RPMI8226 (cell line): ENCODE measurements at places on chromosomes 7 and 10.

DNA sequence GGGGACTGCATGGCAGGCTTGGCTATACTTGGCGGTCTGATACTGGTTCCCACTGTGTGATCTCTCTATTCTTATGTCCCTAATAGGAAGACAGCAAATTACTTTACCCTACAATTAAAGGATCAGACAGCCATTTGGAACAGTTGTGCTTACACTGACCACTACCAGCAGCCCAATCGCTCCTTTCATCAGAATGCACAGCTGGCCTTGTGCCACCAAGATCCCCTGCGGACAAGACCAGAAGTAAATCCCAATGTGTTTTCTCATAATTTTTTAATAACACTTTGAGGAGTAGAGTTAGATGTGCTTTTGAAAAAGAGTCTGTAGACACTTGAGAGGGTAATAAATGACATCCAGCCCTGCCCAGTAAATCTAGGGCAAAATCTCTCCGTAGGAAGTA is 297.2 kb upstream of the ZNF32 start:
- DNase-seq = no peak

DNA sequence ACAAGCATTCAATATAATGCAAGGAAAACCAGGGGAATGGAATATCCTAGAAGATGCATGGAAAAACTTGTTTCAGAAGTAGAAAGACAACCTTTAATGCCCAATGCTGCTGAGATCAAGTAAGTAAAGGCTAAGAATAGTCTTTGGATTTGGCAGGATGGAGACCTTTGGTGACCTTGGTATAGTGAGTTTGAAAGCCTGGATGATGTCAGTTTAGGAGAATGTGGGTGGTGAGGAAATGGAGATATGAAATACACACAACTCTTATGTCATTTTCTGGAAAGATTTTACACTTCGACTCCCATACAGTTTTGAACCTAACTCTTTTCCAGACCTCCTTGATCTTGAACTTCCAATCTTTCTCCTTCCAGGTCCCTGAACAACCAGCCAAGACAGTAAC is 185.7 kb downstream of the TFEC start:
- no peak for DNase-seq

GRCh38 chr10:111081595-111081994 is 4.8 kb downstream of the ADRA2A start:
- DNase-seq = no peak

DNA sequence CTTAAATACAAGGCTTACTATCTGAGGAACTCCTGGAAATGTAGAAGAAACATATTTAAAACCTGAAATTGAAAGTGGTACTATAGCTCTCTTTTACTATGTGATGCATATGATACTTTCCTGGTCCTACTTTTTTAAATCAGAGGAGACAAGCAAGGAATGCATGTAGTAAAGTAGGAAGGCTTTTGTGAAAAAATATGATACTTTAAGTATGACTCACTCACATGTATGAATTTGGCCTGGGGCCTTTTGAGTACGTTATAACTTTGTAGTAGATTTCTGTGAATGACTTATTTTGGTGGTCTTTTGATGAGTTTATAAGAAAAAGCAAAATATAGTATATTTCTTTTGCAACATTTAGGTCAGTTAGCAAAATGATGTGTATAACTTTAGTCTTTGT is 53.8 kb downstream of the TAX1BP1 start:
- no peak for DNase-seq

GRCh38 chr7:55131142-55131929 is 112.5 kb downstream of the EGFR start:
- no peak for DNase-seq

GRCh38 chr10:55410415-55410885 is 609.4 kb upstream of the PCDH15 start:
- no peak for DNase-seq

DNA sequence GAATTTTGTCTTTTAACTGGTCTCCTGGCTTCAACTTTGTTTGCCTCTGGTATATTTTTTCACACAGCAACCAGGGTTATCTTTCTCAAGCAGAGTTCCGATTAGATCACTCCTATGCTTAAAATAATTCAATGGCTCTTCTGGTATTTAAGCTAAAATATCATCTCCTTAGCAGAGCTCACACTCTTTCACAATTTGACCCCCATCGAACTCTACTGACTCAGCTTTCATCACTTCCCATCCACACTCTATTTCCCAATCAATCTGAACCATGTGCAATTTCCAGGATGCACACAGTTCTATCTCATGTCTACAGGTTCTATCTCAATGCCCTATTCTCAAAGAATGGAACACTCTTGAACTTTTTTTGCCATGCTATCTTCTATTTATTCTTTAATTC is 809.5 kb downstream of the GRID1 start:
- no peak for DNase-seq

DNA sequence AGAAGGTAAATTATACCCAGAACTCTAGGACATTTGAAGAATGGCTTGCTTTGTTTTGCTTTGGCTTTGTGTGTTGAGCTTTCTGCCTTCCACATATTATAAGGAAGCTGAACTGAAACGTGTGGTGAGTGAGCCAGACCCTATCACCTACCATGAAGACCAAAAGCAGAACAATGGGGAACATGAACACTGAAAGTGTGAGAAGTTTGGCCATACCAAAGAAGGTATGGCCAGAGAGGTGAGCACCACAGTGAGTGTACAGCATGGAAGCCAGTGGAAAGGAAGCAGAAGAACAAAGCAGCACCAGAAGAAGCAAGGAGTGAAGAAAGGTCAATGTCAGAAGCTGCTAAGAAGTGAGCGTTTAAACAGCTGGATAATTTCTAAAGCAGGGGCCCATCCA is 59.7 kb upstream of the CCDC71L start:
- DNase-seq = no peak

DNA sequence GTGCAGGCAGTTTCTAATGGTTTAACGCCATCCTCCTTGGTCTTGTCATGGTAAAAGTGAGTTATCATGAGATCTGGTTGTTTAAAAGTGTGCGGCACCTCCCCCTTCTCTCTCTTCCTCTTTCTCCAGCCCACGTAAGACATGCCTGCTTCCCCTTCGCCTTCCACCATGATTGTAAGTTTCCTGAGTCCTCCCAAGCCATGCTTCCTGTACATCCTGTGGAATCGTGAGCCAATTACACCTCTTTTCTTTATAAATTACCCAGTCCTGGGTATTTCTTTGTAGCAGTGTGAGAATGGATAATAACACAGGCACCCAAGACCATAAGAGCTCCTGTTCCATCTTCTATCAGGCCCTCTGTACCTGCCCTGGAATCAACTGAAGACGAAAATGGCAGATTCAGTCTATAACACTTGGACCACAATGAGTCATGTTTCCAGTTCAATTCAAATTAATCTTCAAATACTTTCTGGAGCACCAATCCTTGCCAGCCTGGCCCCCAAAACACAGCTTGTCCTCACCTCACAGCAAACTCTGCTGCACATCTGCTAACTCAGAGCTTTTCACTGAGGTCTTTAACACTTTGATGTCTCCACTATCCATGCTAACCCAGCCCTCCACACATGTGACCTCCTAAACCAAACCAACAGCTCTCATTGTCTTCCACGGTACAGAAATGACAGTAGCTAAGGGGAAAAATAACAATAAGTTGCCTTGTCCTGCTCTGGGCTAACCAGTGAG is 73.2 kb downstream of the SFMBT2 start:
- DNase-seq = no peak

- DNase-seq = no peak
These were observed 16.0 kb downstream of the SFTPD start for GRCh38 chr10:79932841-79933379.

DNA sequence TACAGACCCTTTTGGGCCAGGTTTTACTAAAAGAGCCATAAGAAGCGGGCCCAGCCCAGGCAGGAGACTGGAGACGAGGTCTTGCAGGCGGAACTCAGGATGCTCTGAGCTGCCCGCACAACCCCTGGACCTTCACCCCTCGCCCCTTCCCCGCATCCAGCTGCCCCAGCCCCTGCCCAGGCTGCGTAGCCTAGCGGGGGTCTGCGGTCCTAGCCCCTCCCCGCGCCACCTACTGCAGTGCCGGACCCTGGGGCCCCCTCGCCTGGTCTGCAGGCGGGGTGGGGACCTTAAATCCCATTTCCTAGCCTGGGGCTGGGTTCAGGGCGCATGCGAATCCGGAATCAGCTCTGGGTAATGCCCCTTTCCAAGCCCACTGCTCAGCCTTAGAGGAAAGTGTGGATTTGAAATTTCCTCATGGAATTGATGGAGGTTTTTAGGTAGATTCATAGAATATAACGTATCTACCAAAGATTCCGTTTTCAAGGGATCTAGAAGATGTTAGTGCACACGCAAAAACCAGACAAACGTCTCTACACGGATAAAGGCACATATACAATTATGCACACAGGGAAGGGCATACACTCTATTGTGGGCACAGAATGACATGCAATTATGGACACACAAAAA is 546 bp upstream of the HOXA3 start:
- no peak for DNase-seq

DNA sequence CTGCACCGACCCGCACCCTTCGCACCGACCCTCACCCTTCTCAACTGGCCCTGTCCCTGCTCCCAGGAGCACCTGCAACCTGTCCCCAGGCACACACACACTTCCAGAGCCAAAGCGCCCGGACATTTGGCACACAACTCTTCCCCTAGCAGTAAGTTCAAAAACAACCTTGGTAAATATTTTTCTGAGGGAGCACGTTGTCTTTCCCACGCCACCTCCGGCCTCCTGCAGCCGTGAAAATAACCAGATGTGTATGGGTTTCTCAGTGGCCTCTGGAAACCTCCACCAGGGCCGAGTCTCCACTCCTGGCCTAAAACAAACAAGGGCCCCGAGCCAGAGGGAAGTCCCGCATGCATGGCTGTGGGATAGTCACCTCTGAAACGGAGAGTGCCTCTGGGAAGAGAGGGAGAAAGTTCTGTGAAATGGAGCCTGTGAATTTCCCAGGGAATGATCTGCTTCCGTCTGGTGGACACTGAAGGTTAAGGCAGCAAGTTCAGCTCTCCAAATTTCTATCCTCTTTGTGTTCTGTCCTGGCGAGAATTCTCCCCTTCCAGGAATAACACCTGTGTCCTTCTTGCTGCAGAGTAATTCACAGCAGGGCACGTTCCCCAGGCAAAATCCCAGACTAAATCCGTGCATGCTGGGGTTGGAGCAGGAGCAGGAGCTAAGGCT is 15.8 kb downstream of the PODXL start:
- no peak for DNase-seq

DNA sequence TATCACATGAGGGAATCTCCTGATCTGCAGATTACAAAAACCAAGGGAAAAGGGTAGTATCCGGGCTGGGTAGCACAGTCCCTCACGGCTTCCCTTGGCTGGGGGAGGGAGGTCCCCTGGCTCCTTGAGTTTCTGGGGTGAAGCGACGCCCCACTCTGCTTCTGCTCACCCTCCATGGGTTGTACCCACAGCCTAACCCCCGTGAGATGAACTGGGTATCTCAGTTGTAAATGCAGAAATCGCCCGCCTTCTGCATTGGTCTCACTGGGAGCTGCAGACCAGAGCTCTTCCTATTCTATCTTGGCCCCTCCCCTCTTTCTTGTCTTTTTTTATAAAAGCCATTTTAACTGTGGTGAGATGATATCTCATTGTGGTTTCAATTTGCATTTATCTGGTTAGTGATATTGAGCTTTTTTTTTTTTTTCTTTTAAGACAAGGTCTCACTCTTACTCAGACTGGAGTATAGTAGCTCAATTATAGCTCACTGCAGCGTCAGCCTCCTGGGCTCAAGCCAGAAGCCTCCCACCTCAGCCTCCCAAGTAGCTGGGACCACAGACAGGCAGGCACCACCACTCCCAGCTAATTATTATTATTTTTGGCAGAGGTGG is 87.8 kb downstream of the ABCC2 start:
- no peak for DNase-seq

DNA sequence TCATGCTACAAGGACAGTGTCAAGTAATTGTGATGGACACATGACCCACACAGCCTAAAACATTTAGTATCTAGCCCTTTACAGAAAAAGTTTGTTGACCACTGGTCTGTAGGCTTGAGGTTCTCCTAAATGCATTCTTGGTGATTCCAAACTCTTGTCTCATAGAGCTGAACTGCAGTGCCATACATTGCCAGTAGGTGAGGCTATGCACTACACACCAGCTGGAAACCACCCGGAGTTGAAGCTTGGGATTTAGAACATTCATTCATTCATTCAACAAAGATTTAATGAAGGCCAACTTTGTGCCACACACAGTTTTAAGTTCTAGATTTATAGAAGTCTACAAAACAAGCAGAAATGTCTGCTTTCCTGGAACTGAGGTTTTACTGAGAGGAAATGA is 77.3 kb upstream of the TCF7L2 start:
- DNase-seq = no peak
